GM20000 (cell line): ENCODE measurements at places on chromosomes 12 and 14.

- DNase-seq = no peak
These were observed 571 bp downstream of the ZNF891 start for GRCh38 chr12:133129368-133130037.

- no peak for DNase-seq
These were observed 10.6 kb downstream of the GPR33 start for GRCh38 chr14:31477248-31477647.

- DNase-seq = no peak
These were observed 1526.3 kb downstream of the AACS start for GRCh38 chr12:126591533-126591932.

DNA sequence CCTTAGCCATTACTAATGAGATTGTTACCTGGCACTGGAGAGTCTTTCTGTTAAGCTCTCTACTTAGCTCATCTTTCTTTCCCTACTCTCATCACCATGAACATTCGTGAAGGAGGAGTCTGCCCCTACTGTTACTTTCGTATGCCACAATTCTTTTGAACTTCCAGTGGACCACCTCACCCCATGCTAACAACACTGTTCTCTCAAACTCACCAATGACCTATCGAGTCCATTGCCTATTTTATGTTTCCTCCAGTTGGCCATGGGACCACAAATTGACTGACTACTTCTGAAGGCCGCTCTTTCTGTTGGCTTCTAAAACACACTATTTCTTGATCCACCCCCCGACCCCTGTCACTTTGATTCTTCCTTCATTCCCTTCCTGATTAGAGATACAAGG, 192.4 kb upstream of the GZMB start:
- DNase-seq = no peak

GRCh38 chr12:112891093-112892024, 15.4 kb upstream of the OAS1 start:
- no peak for DNase-seq

DNA sequence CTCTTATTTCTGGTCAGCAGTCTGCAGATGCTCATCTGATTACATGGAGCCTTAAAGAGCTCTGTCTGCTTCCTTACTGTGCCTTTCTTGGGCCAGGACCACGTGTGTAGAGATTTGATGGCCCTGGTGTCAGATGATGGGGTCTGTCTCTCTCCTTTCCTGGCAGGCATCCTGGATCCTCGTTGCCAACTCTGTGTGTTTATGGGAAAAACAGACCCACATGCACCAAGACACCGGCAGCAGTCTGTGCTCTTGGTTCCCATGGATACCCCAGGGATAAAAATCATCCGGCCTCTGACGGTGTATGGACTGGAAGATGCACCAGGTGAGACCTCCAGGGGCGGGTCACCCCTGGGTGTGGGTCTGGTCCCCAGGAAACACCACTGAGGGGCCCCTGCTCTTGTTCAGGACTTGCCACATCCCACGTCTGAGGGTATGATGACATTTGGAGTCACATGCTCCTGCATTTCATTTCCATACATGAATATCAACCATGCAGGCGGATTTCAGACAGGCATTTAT, 18.5 kb upstream of the ALDH2 start:
- no peak for DNase-seq

GRCh38 chr12:56671608-56672007, 16.5 kb downstream of the PTGES3 start:
- no peak for DNase-seq

DNA sequence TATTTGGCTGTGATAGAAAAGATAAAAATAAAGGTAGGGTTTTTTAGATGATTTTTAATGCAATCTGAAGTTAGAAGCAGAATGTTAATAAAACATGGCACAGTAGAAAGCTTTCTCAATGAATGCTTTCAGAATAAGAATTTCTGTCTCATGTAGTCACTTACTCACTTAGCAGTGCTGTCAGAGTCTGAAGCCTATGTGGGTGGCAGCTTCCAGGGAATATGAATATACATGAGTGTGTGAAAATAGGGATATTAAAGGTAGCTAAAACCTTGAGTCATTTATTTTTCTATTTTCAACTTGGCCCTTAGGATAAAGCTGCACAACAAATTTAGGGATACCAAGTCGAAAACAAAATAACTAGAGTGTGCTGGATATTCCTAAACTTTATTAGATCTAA, 427.9 kb downstream of the AEBP2 start:
- DNase-seq = no peak
